Stimulated activated CD8-positive, alpha-beta memory T cell treated with anti-CD3 and anti-CD28 coated beads, Interleukin-4, amount 100 ng/mL, for 4 hours (primary cell): ENCODE measurements at places on chromosomes 5 and 9.

GRCh38 chr9:113231701-113232100 lies 10.4 kb downstream of the SLC31A1 start:
- DNase-seq: no peak

DNA sequence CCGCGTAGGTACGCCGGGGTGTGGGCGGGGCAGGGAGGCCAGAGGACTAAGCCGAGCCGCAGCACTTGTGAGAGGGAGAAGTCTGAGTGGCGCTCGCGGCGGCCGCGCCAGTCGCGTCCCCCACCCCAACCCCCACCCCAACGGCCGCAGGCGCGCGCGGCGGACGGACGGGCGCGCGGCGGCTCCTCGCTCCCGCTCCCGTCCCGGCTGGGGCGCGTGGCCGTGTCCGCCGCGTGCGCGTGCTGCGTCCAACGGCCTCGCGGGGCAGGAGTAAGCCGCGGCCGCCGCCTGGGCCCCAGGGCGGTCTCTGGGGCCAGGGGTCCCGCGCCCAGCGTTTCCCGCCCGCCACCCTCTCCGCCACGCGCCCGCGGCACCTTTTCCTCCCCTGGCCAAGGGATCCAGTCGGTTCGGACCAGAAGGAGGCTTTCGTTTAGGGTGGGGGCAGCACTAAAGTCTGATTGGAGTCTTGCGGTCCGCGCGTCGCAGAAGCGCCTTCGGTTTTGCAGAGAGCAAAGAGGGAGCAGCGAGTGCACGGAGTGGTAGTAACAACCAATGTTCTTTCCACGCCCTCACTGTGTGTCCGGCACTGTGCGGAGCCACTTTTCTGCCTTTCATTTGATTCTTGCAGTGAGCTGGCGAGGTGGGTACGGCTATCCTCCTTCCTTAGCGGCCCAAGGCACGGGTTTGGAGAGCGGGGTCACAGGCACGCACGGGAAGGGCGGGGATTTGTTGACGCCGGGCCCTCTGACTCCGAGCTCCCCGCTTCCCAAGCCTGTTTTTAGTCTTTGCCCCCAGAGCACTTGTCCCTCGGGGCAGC lies 483 bp downstream of the G3BP1 start:
- DNase-seq: no peak

DNA sequence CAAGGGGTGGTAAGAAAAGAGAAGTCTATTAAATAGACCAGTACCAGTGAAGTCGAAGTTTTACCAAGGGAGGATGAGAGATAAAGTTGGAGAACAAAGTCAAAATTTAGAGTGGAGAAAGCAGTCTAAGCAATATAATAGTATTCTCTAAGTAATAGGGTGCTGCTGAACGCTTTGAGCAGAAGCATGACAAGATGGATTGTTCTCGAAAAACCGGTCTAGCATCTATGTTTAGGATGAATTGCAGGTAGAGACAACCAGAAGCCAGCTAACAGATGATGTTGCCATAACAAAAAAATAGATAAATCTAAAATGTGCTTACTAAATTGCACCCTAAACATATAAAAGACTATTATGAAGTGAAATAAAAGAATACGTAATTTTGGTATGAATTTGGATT lies 237.0 kb downstream of the PRELID2 start:
- no peak for DNase-seq

- DNase-seq: no peak
These were observed 66.3 kb upstream of the LIFR start for GRCh38 chr5:38622723-38623129.

GRCh38 chr5:96196890-96197289 lies 235.2 kb upstream of the ELL2 start:
- no peak for DNase-seq

DNA sequence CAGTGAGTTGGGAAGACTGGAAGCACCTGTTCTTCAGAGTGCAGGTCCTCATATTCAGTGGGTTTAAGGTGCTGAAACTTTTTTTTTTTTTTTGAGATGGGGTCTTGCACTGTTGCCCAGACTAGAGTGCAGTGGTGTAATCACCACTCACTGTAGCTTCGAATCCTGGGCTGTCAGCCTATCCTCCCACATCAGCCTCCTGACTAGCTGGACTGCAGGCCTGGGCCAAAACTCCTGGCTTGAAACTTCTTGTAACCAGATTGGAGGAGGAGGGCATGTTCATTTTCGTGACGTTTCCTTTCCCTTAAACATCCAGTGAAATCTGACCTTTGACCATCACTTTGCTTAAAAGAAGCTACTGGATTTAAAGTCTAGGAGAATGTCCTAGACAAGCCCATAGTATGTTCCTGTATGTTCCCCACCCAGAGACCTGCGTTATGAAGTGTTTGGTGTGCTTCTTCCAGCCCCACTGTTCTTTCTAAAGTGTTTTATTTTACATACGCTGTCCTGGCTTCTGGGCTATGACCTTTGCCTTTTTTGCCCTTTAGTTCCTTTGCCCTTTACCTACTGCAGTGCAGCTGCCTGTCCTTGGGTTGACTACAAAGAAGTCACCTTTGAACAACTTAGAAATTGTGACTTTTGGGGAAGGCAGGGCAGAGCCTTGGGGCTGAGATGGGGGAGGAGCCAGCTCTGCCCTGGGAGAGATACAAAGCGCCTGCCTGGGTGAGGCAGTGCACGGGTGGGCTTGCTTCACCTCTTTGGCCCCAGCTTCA lies 18.4 kb downstream of the TENT4A start:
- no peak for DNase-seq

DNA sequence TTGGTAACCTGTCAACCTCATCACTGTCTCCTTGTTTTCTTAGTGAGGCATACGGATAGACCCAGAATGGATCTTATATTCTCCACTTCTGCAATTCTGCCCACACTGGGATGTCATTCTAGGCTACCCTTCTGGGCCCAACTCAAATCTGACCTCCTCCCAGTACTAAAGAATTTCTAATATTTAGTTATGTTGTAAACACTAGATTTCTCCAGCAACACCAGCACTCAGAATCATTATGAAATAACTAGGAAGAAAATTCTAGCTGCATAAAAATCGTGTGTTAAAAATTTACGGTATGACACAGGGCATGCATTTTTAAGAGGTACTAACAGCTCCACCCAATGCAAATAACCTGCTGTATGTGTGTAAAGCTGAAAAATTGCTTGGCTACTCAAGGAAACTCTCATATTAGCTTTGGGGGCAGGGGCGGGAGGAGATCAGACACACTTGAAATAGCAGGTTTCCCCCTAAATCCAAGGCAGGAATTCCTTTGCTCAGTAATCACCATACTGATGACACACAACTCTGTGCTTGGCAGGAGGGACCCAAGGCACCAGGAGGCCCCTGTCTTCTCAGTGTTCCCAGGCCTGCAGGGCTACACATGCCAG lies 27.3 kb downstream of the MACROH2A1 start:
- no peak for DNase-seq

- no peak for DNase-seq
These were observed 95.3 kb upstream of the GNA14 start for GRCh38 chr9:77743386-77743785.

GRCh38 chr9:35690614-35691333 lies 1.0 kb upstream of the TPM2 start:
- no peak for DNase-seq

GRCh38 chr9:93525476-93525875 lies 50.9 kb upstream of the PHF2 start:
- DNase-seq: no peak

- DNase-seq: no peak
These were observed at the start of gene RGS14 for GRCh38 chr5:177357459-177358351. TSS of gene RGS14 (plus strand) at chr5:177357924. CDS start at chr5:177358025, 101 bp downstream.

DNA sequence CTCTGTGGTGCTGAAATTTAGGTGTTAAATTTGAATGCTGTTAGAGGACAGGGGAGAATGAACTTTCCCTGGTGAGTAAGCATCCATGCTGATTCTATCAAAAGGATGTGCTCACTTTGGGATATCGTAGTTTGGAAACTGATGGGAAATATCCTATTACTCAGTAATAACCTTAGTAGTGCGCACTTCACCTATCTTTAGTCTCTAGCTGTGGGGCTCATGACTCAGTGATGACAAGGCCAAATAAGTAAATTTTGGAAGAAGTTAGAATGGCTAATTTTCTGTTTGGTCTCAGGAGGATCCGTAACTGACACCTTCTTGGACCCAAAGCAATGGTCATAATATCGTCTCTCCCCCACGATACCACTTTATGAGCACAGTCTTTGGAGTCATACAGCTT lies 448.4 kb downstream of the PSAT1 start:
- no peak for DNase-seq

GRCh38 chr5:176882567-176882903 lies 16.6 kb downstream of the HK3 start:
- no peak for DNase-seq

DNA sequence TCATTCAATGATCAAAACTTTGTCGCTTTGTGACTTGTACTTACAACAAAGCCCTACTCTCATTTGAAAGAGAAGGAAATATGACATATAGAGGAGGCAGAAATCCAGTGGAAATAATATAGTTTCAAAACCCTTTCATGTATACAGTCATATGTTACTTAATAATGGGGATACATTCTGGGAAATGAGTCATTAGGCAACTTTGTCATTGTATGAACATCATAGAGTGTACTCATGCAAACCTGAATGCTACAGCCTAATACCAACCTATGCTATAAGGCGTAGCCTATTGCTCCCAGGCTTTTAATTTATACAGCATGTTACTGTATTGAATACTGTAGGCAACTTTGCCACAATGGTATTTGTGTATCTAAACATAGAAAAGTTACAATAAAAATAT lies 69.0 kb upstream of the SMC2 start:
- no peak for DNase-seq

- DNase-seq: no peak
These were observed 345.7 kb downstream of the SPATA31D1 start for GRCh38 chr9:82334286-82334685.

GRCh38 chr9:69785757-69786156 lies 25.9 kb upstream of the PTAR1 start:
- DNase-seq: no peak

DNA sequence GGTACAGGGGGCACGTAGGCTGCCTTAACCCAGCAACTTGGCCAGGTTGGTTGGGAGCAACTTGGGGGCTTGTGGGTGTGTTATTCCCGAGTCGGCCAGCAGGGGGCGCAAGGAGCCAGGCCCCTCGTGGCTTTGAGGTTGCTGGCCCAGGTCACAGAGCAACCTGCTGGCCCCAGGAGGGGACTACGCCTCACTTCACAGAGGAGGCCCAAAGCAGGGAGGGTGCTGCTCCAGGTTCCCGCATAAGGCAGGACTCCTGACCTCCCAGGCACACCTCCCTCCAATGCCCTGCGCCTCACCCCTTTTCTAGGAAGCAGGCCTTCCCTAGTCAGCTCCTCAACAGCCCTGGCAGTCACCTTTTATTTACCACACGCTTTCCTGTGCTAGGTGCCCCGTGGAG lies 18.1 kb downstream of the KYAT1 start:
- peak; percentile 84 for DNase-seq

DNA sequence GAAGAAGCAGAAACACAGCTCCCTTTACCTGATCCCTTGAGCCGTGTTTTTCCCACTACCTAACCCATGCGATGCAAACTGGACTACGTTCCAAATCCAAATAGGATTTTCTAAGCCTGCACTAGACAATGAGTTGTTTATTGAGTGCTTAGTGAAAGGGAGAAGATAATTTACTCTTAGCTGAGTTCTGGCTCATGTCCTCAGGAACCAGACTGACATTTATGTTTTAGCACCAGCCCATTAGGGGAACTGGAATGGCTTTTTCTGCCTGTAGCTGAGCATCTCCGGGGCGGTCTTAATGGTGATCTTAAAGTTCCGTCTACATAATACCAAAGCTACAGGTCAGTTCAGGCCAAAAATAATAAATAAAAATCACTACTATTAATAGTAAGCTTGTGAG lies 81.5 kb downstream of the SH3TC2 start:
- no peak for DNase-seq

DNA sequence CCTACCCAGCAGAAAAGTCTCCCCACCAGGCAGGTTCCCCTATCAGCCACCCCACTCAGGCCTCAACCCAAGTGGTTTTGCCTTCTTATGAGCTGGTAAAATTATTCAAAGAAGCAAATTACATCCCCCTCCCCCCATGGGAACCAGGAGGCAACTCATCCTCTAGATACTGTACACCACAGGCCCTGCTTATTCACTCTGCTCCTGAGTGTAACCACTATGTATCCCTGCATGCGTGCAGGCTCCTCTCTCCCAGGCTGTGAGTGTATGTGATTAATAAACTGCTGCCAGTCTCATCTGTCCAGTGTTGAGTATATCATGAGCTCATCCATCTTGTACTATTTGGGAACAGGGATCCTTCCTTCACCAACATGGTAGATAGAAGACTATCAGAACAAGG lies 8.6 kb downstream of the KCTD16 start:
- DNase-seq: no peak

GRCh38 chr9:35051069-35051967 lies 21.1 kb downstream of the VCP start:
- DNase-seq: no peak

GRCh38 chr5:84290161-84290560 lies 94.5 kb downstream of the EDIL3 start:
- no peak for DNase-seq

DNA sequence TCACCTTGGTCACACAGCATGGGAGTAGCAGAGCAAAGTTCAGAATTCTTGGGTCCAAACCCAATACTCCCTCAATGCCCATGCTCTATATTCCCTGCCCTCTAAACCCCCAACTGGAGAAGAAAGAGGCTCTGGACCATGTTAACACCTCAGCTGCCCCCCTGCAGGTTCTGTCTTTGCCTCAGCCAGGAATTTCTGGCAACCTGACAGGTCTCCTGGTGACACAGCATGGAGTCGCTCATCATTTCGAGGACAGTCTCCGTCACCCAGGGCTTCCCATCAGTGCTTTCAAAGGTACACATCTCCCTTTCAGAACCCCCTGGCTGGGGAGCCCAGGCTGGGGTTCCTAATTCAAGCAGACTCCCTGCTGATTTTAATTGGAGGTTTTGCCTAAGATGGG lies 189.5 kb downstream of the BRINP1 start:
- no peak for DNase-seq

DNA sequence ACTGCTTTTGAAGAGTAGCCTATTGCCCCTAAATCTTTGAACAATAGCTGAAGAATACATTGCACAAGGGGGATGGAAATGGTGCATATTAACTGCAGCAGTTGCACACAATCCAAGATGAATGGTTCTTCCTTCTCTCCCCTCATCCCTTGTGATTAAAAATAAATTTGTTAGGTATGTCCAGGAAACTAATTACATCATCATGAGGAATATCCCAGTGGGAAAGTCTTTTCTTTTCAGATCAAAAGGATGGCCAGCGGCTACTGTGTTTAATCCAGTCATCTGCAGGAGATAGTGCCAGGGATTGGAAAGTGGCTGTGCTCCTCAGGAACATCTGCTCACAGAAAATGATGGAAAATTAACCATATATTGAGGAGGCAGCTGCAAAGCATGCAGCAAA lies 508.4 kb upstream of the SEMA6A start:
- no peak for DNase-seq

- DNase-seq: no peak
These were observed 225.7 kb upstream of the KLF9 start for GRCh38 chr9:70639853-70640814.

- DNase-seq: no peak
These were observed 167.9 kb upstream of the TNC start for GRCh38 chr9:115285836-115286235.
